ENCODE measurements at places on chromosomes 1 and 21. TPM values are rescaled to one million over a fixed set of nuclear protein-coding genes. Genes with fewer than 3 reads are reported as not detected.

DNA sequence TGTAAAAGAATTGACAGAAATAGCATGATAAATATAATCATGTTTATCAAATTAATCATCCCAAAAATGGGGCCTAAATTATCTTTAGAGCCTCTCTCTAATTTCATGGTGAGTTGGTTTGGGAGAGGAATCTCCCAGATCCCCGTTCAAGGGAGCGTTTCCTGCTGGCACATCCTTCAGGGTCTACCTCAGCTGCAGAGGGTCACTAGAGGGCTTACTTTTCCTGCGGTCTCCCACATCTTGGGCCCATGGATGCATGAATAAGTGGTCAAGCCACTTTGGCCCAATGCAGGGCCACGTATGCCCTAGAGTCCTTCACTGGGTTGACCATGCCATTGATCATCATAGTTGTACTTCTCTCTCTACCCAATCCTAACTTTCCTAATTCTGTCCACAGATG, 164.1 kb downstream of the USP25 start:
- H3K4me3 ChIP-seq = no peak overlapping the region
- DNase-seq = no peak
- H3K27me3 ChIP-seq = no peaks in the 10 kb centered on the region
- H3K4me1 ChIP-seq = no peaks in the 10 kb centered on the region
- H3K27ac ChIP-seq = no peak overlapping the region
- no peaks in the 10 kb centered on the region for H3K36me3 ChIP-seq

DNA sequence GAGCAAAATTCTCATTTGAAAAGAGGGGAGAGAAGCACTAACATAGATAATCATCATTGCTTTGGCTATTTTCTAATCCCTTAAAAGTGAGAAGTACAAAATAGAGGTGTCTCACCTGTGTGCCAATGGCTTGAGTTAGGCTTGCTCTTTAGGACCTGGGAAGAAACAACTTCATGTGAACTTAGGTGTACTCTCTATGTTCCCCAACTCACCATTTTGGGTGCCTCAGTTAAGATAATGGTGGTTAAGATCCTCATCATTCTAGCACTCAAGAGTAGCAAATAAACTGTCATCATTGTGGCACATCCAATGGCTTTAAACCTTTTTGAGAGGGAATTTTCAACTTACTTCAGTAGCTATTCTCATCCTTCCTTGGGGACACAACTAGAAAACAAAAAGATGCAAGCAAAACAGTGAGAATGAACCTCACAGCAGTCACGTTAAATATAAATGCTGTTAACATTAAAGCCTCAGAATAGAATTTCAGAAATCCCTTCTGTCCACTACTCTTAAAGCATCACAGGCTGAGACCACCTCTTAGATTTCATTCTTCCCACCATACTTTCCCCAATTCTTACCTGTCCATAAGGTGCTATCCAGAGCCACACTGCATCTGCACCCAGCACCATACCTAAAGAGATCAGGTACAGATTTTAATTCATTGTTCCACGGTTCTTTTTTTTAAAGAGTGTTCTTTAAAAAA, 1.2 kb downstream of the GAS5 start:
- H3K36me3 ChIP-seq = peaks cover 40% of the 10 kb centered on the region
- no peaks in the 10 kb centered on the region for H3K27me3 ChIP-seq
- H3K4me3 ChIP-seq = peak overlapping the region; percentile 88
- H3K27ac ChIP-seq = peak overlapping the region; percentile 91
- peaks cover 58% of the 10 kb centered on the region for H3K4me1 ChIP-seq

GRCh38 chr21:36973986-36974850, 7.7 kb upstream of the HLCS start:
- no peaks in the 10 kb centered on the region for H3K36me3 ChIP-seq
- peak overlapping the region; percentile 46 for H3K27ac ChIP-seq
- DNase-seq = no peak
- H3K4me1 ChIP-seq = no peaks in the 10 kb centered on the region

GRCh38 chr1:89938171-89939055, 56.5 kb upstream of the ZNF326 start:
- H3K4me3 ChIP-seq = no peak overlapping the region
- DNase-seq = no peak
- H3K36me3 ChIP-seq = no peaks in the 10 kb centered on the region

DNA sequence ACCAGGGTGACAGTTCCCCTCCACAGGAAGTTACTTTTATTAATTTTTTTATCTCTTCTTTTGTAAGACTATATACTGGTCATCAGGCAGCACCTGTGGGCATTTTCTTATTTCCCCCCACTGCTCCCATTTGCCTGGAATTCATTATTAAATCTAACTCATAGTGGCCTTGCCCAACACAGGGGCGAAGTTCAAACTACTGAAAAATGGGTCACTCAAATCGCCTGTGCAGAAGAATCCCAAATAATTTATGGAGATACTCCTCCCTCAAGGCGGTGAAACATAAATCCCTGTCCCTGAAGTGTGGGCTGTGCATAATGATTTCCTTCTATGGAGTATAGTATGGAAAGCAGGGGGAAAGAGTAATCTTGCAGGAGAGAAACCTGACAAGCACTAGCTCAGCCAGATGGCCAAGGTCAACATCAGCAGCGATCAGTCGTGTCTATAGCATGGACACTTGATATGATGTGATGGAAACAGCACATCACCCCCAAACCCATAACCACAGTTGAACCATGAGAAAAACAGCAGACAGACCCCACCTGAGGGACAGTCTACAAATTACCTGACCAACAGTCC, 7.9 kb downstream of the CAMK2N1 start:
- no peak overlapping the region for H3K4me3 ChIP-seq
- H3K4me1 ChIP-seq = no peaks in the 10 kb centered on the region
- no peaks in the 10 kb centered on the region for H3K36me3 ChIP-seq

The OR6N1 gene
- not detected for total RNA-seq

DNA sequence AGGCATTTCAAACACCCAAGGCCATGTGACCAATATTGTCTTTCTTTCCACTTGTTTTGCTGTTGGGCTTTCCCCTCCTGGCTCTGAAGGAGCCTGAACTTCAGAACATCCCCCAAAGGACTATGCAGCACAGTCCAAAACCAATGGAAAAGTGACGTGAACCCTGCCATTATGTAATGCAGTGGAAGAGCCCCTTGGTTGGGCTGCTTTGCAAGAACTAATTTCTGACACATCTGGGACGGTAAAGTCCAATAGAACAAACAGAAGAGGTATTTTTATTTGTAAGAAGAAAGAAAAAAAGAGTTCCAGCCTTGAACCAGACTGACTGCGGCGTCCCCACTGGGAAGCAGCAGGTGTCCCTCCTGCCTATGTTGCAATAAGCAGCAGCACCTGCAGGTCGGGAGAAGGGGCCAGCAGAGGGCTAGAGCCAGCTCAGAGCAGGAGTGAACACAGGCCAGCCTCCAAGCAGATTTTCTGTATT, 116.7 kb downstream of the CDC7 start:
- no peaks in the 10 kb centered on the region for H3K27me3 ChIP-seq
- H3K27ac ChIP-seq = no peak overlapping the region
- H3K36me3 ChIP-seq = no peaks in the 10 kb centered on the region
- H3K4me3 ChIP-seq = no peak overlapping the region

DNA sequence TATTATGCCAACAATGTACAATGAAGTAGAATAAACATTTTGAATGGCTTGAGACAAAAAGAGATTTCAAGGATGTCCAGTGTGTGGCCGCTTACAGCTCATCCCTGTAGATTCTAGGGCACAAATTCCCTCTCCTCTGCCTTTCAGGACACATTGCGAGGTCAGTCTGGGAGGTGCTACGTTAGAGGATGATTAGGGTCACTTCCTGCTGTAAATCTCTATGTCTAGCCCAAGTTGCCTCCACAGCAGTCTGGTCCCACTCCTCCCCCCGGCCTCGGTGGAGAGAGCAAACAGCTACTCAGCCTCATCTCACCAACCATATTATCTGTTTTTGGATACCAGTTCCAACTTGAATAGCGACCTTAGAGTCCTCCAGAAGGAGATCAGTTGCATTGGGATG, 17.0 kb downstream of the KCNJ10 start:
- peaks cover 7% of the 10 kb centered on the region for H3K27me3 ChIP-seq
- H3K27ac ChIP-seq = no peak overlapping the region
- H3K36me3 ChIP-seq = no peaks in the 10 kb centered on the region

The S100A12 gene
- total RNA-seq = not detected

The SPRR2F gene
- not detected for total RNA-seq

- peaks cover 8% of the 10 kb centered on the region for H3K36me3 ChIP-seq
- no peak overlapping the region for H3K27ac ChIP-seq
- no peak overlapping the region for H3K4me3 ChIP-seq
- no peaks in the 10 kb centered on the region for H3K4me1 ChIP-seq
- DNase-seq = no peak
Observed at GRCh38 chr21:46334351-46335140, 10.6 kb downstream of the PCNT start.

DNA sequence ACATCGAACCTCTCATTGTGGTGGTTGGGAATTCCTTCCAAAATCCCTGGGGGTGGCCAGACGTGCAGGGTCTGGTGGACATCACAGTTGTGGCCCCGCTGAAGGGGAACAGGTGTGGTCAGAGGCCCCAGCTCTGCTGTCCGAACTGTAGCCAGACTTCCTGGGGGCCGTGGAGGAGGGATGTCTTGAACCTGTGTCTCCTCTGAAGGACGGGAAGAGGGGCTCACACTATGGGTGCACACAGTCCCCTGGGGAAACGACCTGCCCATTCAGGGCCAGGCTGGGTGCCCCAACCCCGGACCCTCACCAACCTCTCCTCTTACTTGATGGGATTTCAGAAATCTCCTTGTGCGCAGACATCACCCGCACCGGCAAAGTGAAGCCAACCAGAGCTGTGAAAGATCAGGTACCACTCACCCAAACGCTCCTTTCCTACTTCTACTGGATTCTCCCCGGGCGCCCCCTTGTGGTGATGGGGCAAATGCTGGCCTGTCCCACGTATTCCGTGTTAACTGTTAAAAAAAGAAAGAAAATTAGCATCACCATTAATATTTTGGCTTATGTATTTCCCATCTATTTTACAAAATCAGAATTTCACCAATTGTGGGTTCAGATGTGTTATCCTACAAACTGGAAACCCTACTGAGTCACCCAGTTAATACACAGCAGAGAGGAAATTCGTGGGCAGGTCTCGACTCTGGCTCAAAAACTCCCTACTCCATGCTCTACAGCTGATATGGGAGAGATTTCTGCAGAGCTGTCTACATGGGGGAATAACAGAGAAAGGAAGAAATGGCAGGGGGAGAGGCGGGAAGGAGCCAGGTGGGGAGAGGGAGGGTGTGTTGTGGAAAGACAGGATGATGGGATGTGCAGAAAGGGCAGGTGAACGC, 28.1 kb downstream of the PADI4 start:
- no peaks in the 10 kb centered on the region for H3K4me1 ChIP-seq
- no peaks in the 10 kb centered on the region for H3K36me3 ChIP-seq
- H3K4me3 ChIP-seq = no peak overlapping the region
- peak; percentile 5 for DNase-seq
- no peaks in the 10 kb centered on the region for H3K27me3 ChIP-seq
